ENCODE measurements at places on chromosomes 12 and 14.

DNA sequence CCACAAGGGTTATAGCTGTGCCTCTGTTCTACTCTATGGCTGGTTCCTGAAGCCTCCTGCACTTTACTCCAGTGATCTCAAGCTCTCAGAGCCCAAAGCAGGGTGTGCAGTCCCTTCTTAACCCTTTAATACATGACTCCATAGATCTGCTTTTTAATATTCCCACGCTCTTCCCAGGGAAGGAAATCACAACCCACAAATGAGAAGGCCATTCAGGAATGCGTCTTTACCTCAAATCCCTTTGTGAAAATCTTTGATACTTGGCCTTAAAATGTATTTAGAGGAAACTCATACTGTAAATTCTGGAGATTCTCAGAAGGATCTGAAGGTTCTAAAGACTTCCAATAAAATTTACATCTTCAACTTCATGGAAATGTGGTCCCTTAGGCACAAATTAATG, 17.0 kb downstream of the NID2 start:
- DNase-seq: no peak

- DNase-seq: no peak
These were observed 90.0 kb upstream of the PLEKHA5 start for GRCh38 chr12:19039515-19039914.

GRCh38 chr12:74317741-74318140, 219.9 kb upstream of the ATXN7L3B start:
- DNase-seq: no peak

- no peak for DNase-seq
These were observed 5.8 kb downstream of the GNS start for GRCh38 chr12:64753427-64753826.

DNA sequence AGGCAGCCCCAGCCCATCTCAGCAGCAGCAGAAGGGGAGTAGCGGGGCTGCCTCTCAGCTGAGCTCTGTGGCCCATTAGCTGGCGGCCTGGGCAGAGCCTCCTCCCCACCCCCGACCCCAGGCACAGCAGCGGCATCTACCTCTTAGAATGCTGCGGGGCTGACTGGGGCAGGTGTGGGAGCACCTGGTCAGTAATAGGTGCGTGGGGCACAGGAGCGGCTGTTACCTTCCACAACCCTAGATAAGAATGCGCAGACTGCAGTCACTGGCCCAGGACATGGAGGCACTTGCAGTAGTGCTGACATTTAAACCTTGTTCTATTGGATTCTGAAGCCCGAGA, 35.6 kb downstream of the SYNE3 start:
- DNase-seq: no peak

GRCh38 chr12:107917912-107918800, 143.7 kb downstream of the ASCL4 start:
- no peak for DNase-seq

GRCh38 chr14:28762303-28762954, 4.2 kb upstream of the FOXG1 start:
- DNase-seq: no peak

DNA sequence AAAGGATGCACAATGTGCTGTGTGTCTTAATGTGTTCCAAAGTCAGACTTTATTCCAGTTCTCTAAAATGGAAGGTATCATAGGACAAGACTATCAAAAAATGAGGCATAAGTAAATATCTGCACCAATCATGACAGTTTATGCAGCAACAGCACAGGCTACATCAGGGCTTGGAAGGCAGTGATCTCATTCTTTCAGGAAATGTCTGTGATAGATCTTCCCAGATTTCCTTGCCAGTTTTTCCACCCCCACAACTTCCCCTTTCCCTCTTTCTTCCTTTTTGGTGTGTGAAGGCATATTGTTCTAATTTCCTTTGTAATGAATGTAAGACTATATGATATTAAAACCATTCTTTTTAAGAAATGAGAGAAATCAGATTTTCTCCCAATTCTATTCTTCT, 326.7 kb downstream of the ATP23 start:
- DNase-seq: no peak

GRCh38 chr12:53989227-53990113, 4.5 kb downstream of the HOXC10 start:
- no peak for DNase-seq

DNA sequence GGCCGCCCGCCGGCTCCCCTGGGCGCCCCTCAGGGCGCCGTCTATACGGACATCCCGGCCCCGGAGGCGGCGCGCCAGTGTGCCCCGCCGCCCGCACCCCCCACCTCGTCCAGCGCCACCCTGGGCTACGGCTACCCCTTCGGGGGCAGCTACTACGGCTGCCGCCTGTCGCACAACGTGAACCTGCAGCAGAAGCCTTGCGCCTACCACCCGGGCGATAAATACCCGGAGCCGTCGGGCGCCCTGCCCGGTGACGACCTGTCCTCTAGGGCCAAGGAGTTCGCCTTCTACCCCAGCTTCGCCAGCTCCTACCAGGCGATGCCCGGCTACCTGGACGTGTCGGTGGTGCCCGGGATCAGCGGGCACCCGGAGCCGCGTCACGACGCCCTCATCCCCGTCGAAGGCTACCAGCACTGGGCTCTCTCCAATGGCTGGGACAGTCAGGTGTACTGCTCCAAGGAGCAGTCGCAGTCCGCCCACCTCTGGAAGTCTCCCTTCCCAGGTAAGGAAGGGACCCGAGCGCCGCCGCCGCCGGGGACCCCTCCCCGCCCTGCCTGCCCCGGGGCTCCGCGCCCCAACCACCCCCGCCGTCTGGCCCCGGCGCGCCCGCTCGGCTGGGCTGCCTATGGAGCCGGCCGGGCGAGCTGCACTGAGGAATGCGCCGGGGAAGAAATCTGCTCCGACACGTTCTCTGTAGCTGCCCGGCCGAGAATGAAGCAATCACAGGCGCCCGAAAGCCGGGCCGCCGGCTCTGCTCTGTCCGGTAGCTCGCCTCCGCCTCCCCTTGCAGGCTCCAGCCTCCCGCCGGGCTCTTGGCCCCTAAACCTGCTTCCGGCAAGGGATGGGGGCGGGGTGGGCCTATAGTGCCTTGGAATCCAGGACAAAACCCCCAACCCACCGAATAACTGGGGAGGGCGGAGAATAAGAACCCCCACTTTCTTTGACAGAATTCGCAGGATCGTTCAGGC, 794 bp downstream of the HOXC13 start:
- DNase-seq: no peak

DNA sequence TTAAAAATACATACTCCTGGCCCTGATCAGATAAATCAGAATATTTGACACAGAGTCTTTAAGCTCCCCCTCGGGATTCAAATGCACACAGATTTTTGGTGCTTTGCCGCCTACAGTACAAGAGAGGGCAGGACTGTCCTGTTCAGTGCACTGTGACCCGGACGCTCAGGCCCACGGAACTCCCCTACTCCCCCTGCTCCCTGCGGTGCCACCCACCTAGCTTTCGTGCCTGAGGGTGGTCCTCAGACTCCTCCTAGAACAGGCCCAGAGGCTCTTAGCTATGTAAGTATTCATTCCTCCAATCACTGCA, 13.7 kb upstream of the SERPINA3 start:
- no peak for DNase-seq

GRCh38 chr12:16030744-16031143, 119.6 kb downstream of the DERA start:
- DNase-seq: no peak

GRCh38 chr14:46672128-46672527, 20.5 kb upstream of the RPL10L start:
- DNase-seq: no peak

- no peak for DNase-seq
These were observed 73.9 kb downstream of the ITPK1 start for GRCh38 chr14:93041830-93042229.

DNA sequence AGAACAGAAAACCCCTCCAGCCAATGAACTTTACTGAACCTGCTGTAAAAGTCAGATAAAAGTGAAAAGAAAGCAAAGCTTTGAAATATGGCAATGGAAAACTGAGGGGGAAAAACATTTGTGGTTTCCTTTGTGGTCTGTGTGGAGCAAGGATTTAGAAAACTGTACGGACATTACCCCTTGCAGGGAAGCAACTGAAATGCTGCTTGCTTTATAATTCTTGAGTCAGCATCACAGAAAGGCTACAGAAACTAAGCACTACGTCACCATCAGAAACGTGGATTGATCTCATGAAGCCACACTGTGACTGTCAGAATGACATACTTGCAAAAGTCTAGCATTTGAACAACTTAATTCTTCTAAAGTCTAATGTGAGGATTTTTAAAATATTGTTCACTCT, 2.4 kb upstream of the KCNC2 start:
- DNase-seq: no peak

DNA sequence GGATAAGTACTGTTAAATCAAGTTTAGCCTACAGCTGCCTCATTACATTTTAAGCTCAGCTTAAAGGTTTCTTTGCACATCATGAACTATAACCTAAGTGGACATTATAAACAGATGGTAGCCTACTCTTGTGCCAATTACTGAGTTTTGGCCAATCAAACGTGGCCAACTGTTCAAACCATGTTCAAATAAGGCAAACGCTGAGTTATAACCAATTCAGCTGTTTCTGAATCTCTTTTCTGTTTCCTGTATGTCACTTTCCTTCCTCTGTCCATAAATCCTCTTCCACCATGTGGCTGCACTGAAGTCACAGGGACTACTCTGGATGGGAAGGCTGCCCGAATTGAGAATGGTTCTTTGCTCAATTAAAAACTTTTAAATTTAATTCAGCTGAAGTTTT, 98.4 kb downstream of the BCAT1 start:
- no peak for DNase-seq

- no peak for DNase-seq
These were observed 15.3 kb downstream of the TCHP start for GRCh38 chr12:109915171-109916040.

DNA sequence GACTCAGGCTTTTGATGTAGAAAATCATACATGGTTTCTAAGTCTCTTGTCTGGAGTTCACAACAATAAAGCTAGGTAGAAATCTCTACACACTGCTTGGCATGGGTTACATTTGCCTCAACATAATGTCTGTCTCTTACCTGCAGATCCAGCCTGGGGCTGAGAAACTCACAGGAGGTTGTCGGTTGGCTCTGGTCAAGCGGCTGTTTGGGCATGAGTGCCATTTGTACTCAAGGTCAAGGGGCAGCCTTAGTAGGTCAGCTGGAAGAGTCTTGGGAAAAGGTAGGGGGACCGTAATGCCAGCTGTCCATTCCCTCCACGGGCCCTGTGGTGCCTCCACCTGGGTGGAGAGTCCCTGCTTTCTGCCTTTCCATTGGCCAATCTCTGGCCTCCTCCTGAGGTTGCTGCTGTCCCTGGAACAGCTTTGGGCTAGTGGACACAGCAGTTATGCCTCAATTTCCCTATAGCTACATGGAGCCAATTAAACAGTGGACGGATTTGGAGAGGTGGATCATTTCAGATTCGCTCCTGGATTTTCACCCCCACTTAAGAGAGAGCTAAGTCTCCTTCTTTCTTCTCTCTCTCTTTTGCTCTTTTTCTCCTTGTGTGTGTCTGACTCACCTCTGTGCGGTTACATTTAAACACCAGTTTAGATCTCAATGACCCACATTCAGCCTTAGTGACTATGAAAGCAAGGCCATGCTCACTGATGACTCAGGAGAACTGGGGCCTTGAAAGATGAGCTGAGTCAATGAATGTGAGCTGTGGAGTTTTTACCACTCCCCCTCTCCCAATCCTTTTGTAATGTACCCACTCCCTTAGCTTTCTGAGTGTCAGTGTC, 132.8 kb upstream of the HIF1A start:
- DNase-seq: no peak

GRCh38 chr14:91315844-91316267, 71.4 kb upstream of the GPR68 start:
- DNase-seq: peak; percentile 68

GRCh38 chr12:46124132-46124847, 133.9 kb upstream of the SCAF11 start:
- DNase-seq: no peak

DNA sequence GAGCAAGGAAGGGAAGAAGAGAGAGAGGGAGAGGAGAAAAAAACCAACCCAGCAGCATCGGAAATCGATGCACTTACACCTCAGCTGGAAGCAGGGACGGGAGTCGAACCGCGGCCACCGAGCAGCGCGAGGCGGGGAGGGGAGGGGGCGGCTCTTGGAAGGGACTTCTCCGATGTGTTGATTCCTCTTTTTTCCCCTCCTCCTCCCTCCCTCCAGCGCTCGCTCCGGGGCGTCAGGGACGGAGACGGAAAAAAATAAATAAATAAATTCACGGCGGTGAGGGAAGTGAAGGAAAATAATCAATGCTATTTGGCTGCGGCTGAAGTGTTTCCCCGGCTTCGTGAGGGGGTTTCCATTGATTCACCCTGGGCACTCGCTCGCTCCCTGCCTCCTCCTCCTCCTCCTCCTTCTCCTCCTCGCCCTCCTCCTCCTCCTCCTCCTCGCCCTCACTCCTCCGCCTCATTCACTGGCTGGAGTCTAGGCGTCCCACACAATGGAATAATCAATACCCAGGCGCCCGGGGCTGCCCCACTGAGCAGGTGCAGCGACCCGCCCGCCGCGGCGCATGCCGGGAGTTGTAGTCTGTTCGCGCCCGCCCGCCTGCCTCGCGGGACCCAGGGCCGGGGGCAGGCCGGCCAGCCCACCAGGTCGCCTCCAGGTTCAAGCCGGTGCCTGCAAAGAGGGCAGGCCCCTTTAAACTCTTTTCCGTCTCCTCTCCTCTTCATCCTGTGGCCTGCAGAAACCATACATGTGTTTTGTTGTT, at the start of gene ZFHX2:
ZFHX2 (minus strand) TSS at position 500 of the 763 bp plus-strand sequence. CDS start 16,440 bp downstream, outside the sequence.
- DNase-seq: peak; percentile 82

DNA sequence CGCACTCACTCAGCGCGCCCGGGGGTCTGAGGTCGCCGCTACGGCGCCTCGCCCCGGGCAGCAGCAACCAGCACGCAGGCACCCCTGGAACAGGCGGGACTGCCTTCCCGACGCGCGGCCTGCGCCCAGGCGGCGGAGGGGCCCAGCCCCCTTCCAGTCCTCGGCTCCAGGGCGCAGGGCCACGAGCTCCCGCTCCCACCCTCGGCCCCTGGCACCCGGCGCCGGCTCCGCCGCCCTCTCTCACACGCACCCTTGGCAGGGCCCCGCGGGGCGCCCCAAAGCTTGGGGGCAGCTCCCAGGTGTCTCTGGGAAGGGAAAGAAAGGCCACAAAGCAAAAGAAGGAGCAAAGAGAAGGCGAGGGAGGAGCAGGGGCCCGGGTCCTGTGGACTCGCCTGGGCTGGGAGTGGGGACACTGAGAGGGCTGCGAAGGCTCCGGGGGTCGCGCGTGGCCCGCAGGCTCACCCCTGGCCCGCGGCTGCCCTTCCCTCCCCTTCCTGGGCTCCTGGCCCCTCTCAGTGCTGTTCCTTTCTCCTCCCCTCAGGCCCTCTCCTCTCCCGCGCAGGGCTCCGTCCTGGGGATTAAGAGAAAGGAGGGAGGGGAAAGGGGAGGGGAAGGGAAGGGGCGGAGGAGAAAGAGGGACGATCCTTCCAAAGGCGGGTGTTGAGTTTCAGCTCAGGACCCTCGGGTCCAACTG, 907 bp upstream of the EFS start:
- DNase-seq: no peak

GRCh38 chr12:105292705-105293104, 37.8 kb upstream of the C12orf75 start:
- DNase-seq: no peak

- no peak for DNase-seq
These were observed 844 bp downstream of the DPF3 start for GRCh38 chr14:72892879-72893635.

GRCh38 chr12:95497031-95497430, 23.1 kb downstream of the METAP2 start:
- DNase-seq: no peak
